ENCODE measurements at places on chromosomes 2 and 18.

- DNase-seq = no peak
Measured at GRCh38 chr2:31390324-31390723, 24.2 kb downstream of the XDH start.

GRCh38 chr2:27781496-27781895 is 10.0 kb downstream of the MRPL33 start:
- no peak for DNase-seq

DNA sequence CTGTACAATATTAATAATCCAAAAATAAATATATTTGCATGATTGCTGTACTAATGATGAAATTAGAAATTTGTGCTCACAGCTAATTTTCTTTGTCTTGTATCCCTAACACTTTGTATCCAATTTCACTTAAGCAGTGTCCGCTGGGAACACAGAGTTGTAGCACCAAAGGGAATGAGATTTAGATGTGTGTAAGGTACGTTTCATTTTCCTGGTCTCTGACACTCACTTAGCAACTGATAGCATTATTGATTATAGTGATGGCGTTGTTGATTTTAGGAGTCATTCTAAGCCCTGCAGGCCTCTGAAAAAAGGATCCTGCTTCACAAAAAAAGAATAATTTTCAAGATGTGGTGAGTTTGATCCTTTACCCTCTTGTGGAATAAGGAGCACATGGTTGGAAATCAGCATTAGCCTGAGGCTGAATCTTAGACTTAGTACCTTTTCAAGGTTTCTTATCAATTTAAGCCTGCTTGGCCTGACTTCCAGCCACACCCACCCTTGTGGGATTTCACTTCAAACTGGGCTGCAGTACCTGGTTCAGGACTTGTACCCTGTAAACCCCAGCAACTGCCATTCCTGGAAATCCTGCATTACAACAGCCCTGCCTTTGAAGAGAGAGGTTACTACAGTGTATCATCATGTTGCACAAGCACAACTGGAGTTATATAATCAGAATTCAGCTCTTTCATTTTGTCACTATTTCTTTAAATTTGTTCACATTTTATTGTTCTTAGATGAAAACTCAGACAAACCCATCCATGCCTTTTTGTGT is 116.2 kb downstream of the RND3 start:
- DNase-seq = no peak

DNA sequence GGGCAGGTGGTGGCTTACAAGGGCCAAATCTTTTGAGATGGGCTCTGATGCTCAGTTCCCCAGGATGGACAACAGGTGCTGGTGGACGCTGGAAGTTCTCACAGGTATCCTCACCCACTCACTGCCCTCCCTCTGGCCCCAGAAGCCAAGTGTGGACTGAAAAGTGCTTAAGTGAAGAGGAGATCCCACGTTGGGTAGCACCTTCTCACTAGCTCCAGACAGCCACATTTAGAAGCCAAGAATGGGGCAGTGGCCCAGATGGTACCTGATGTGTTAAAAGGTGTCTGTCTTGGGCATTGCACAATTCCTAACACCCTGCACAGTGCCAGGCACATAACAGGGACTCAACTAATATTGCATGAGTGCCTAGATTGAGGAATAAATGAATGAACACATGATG is 115.3 kb upstream of the TEX51 start:
- no peak for DNase-seq

- peak; percentile 13 for DNase-seq
Measured at GRCh38 chr18:61699397-61700110, 193.3 kb downstream of the RNF152 start.

DNA sequence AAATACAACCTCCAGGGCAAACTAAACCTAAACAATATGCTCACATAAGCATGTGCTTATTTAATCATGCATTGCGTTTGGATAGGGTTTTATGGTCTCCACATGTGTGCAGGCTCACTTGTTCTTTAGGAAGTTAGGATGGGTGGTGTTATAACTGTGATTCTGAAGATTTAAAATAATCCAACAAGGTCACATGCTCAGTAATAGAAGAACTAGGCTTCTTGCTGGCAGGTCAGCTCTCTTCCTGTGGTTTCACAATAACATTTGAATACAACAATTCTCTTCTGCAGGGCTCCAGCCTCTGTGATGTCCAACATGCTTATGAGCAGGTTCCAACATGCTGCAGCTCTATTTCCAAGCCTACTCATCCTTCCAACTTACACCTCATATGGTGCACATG is 84.0 kb downstream of the MYL12B start:
- no peak for DNase-seq

DNA sequence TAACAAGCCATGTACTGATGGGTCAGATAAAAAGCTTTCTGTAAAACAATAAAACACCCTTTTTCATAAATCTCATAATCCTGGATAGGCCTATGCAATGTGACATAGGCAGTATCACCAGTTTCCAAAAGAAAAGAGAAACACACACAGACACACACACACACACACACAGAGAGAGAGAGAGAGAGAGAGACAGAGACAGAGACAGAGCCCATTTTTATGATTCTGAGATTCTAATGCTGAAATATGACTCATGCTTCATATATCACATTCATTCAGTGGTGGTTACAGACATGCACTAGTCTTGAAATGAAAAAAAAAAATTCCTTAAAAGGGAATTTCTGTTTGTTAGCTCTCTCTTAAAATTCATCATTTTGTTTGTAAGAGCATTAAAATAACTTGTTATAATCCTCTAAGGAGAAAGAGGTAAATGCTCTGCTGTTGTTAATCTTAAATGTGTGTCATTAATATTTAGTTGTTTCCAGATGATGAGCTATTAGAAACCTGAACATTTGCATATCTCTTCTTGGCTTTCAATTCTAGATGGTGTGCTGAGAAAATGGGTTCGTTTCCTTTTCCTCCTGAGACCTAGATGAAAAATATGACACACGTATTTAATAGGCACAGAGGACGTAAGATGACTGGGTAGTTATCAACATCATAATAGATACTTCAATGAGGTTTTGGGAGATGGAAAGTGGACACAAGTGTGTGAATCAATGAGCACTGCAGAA is 1598.7 kb upstream of the ACVR2A start:
- peak; percentile 73 for DNase-seq

- no peak for DNase-seq
Measured at GRCh38 chr2:135948141-135948540, 37.3 kb downstream of the DARS1 start.

DNA sequence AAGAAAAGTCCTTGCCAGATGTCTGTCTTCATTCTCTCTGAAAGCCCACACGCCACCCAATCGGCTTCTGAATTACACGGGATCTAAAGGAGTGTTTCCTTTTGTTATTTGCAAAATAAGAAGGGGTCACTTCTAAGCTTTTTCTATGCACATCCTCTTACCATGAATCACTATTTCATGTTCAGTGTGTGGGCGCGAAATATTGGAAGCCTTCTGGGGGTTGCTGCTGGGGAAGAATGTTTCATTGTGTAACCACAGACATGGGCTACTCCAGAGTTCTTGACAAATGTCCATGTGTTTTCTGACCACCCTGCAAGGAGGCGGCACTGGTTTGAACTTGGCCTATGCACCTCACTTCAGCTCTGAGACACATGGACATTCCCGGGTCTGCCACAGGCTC is 133.6 kb upstream of the APCDD1 start:
- peak; percentile 74 for DNase-seq

DNA sequence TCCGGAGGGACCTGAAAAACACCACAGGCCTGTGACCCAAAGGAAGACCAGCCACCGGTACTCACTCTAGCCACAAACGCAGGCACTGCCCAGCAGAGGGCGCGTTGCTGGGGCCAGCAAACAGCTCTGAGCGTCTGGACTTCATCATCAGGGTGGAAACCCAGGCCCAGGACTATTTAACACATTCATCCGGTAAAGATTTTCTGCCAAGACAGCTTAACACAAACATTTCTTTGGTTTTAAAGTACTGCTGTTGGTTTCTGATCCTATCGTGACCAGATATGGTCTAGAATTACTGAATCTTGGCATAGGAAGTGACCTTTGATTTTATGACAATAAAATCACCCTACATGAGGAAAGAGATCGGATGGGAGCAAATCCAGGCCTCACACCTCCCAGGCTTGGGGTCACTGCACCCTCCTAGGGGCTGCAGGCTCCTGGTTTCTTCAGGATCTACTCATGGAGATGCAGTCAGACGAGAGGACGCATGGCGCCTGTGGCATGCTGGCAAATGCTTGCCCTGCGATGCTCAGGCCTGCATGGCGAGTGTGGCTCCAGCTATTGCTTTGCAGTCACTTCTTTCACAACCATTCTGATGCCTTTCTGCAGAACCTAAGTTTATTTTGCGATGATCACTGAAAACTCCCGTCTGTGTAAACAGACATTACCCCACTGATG is 130.4 kb downstream of the COL4A4 start:
- peak; percentile 56 for DNase-seq

GRCh38 chr2:31534636-31535035 is 46.1 kb downstream of the SRD5A2 start:
- DNase-seq = no peak

- DNase-seq = no peak
Measured at GRCh38 chr2:217913436-217913835, 89.4 kb downstream of the TNS1 start.

GRCh38 chr2:74764429-74765272 is 69.3 kb upstream of the HK2 start:
- no peak for DNase-seq

GRCh38 chr2:106857882-106858478 is 28.0 kb downstream of the ST6GAL2 start:
- DNase-seq = no peak

DNA sequence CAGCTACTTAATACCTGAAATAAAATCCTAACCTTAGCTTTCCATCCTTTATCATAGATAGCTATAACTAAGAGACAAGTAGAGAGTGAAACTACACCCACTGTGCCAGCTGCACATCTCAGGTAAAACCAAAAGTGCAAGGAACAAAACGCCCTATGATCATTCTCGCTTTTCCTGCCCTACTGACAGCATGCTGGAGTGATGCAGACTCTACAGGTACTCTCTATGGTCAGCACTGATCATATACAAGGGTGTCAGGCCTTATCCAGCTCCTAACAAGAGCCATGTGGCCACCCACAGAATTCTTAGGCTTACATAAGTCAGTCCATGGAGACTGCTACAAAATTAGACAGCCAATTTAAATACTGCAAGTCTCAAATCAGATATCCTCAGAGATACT is 45.6 kb downstream of the REV1 start:
- no peak for DNase-seq

GRCh38 chr2:128618642-128619041 is 300.0 kb upstream of the HS6ST1 start:
- no peak for DNase-seq

GRCh38 chr2:207035875-207036274 is 96.6 kb downstream of the CPO start:
- DNase-seq = no peak

DNA sequence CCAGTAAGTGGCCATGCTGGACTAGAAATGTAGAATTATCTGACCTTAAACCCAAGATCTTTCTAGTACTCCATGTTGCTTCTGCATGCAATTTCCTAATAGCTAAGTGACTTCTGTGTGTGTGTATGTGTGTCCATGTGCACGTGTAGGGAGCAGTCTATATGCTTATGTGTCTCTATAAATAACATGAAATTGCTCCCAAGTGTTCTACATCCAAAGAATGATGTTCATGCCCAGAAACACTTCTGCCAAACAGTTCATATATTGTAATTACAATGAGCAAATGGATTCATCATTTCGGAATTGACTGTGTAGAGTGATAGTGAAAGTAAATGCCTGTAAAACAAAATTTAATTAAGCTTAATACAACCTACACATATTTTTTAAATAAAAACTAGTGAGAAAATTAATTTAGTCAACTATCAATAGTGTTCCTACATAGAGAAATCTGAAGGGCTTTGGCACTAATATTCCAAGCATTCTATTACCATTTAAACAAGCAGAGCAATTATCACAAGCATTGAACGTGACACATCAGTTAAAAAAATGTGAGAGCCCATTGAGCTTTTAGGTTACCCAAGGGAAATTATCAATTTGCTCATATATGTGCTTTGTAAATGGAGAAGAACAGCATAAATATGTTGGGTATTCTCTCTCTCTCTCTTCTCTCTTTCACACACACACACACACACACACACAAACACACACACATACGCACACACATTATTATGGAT is 1067.4 kb downstream of the CNTNAP5 start:
- DNase-seq = no peak

- peak; percentile 94 for DNase-seq
Measured at GRCh38 chr2:26723991-26724750, 31.6 kb downstream of the KCNK3 start.

DNA sequence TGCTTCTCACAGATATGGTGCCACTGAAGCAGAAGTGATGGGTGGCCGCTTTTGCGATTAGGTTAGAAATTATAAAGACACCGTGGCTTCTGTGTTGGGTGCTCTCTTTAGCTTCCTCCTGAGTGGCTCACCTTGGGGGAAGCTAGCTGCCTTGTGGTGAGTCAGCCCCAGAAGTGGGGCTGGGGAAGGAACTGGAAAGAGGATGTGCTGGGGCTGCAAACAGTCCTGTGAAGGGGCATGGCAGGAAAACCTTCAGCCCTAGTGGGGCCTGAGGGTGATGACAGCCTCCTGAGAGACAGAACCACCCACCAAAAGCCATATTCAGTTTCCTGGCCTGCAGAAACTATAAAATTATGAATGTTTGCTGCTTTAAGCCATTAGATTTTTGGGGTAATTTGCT is 8.9 kb upstream of the ASB18 start:
- DNase-seq = no peak

- no peak for DNase-seq
Measured at GRCh38 chr18:52670896-52671295, 330.9 kb downstream of the DCC start.

DNA sequence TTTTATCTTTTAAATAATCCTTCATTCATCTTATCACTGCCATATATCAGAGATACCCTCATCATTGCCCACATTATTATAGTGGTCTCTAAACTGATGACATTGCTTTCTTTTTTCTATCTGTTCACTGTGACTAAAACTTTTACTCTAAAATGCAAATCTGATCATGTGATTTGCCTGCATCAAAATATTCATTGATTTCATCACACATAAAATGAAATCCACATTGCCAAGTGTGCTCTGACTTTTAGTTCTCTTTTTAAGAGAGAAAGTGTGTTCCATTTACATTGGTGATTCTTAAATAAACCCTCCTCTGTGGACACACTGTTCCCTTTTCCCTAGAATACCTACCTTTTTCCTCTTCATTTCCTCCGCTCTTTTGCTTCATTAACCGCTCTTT is 7.5 kb downstream of the REL start:
- no peak for DNase-seq

DNA sequence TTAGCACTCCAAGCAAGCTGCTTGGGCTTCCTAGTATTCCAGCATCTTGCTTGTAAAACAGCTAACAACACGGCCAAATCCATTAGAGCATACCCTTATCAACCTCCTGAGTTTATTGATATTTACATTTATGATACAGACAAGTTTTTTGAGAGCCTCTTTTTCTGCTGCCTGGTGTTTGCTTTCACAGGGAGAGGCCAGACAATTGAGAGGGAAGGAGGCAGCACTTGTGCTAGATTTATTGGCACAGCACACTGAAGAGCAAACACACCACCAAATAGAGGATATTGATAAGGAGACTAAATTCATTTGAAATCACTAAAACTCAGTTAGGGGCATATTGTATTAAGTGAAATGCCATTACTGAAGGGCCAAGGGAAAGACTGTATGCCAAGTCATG is 1142.3 kb upstream of the FANCL start:
- no peak for DNase-seq

- DNase-seq = no peak
Measured at GRCh38 chr2:230327418-230328154, 593 bp downstream of the SP140L start.

GRCh38 chr18:62678847-62679485 is 36.4 kb upstream of the PHLPP1 start:
- DNase-seq = no peak

GRCh38 chr2:127193164-127193966 is 26.7 kb downstream of the CYP27C1 start:
- no peak for DNase-seq

GRCh38 chr2:3659447-3660432 is 1.7 kb downstream of the ALLC start:
- no peak for DNase-seq

Measured in EL (cell line).